Activated T-cell treated with anti-CD3 and anti-CD28 coated beads for 24 hours (primary cell): ENCODE measurements at places on chromosomes 7 and 10.

- DNase-seq, result peak; percentile 62
Measured at GRCh38 chr10:110512461-110513187, 14.9 kb downstream of the DUSP5 start.

DNA sequence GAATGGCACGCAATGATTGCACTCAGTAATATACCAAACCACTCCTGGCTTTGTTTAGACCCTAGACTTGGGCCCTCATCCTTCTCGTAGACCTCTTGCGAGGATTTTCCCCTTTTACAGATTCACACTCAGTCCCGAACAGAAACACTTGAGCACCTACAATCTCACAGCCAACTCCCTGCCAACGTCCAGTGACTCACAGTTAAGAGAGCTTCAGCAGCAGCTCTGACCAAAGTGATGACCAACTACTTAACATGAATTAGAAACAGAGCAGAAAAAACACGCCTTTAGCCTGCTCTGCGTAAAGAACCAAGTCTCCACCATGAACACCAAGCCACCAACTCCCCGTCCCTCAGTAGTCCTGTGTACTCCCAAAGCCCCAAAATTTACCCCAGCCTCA is 2.2 kb downstream of the DNAJC30 start:
- no peak for DNase-seq

- no peak for DNase-seq
Measured at GRCh38 chr7:121140790-121141189, 152.3 kb downstream of the CPED1 start.

DNA sequence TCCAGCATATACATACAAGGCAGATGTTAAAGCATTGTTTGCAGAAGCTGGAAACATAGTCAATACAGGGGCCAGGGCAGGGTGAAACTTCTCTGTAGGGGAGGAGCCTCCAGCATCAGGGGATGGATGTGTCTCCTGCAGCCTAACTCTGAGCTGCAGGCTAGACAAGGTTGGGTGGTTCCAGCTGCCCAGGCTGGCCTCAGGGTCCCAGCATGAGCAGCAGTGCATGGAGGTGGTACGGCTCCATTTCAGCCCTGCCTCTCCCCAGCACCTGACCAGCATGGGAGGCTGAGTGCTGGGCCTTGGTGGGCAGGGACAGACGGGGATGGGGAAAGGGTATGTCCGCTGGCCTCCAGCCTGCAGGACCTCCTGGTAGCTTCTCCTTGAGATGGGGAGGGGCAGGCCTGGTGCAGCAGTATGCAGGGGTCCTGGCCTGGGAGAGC is 7.4 kb upstream of the TBRG4 start:
- no peak for DNase-seq

- no peak for DNase-seq
Measured at GRCh38 chr7:155194382-155195140, 103.1 kb upstream of the INSIG1 start.

- no peak for DNase-seq
Measured at GRCh38 chr10:17407047-17407446, 47.3 kb downstream of the ST8SIA6 start.
